Bronchial epithelial cell (primary cell): ENCODE measurements at places on chromosomes 11 and 22.
A peak's percentile ranks its signal among the peaks of the same experiment; 100 is the strongest.

DNA sequence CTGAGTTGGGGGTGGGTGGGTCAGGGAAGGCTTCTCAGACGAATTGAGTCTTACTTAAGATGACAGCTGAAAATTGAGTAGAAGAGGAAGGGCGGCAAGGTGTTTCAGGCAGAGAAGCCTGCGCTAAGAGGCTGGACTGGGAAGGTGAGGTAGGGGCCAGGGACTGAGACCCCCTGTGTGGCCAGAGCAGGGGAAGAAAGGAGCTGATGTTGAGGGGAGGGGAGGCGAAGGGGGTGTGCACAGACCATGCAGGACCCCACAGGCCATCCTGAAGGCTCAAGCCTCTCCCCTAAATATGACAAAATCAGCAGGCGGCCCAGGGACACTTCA is 40.6 kb upstream of the CREB3L1 start:
- DNase-seq: no peak

DNA sequence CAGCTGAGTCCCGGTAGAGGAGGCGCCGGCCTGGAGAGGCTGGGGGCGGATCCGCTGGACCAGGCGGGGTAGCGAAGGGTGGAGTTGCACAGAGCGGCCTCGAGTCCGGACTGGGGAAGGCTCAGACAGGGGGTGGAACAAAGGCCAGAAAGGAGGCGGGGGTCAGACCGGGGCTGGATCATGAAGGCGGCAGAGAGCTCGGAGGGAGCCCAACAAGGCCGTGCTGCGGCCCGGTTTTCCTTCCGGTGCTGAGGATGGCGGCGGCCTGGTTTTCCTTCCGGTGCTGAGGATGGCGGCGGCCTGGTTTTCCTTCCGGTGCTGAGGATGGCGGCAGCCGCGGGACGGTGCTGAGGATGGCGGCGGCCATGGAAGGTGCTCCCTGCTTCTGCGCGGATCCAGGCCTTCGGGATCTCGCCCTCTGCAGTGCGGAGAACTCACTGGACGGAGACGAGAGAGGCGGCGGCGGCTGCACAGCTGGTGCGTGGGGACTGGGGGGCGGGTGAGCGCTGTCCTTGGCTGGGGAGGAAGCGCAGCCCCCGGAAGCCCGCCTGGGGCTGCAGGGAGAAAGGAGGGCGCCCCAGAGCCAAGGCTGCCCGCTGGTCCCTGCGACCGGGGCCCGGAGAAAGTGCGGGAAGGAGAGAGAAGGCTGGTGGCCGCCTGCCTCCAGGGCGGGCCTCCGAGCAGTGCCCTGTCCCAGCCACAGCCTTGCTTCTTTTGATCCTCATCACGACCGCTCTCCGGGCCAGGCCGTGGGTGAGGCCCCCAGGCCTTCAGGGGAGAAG is 350.4 kb upstream of the B3GAT1 start:
- no peak for DNase-seq

DNA sequence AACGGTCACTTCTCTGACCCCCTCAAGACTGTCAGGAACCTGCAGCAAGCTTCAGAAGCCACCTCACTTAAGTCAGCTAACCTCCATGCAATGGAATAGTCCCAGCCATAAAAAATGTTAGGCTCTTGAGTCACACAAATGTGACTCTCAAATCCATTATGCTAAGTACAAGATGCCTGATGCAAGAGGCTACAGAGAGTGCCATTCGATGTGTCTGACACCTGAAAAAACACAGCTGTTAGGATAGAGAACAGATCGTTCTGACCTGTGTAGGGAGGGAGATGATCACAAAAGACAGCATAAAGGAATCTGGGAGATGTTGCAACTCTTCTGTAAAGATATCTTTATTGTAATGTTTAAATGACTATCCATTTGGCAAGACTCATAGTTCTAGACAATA is 712.4 kb downstream of the TBC1D22A start:
- DNase-seq: no peak

GRCh38 chr22:44243761-44244160 is 63.0 kb downstream of the PARVG start:
- no peak for DNase-seq

- DNase-seq: peak; percentile 26
Observed at GRCh38 chr11:102047305-102047924, at the start of gene CFAP300. Gene CFAP300, plus strand, starts transcription at chr11:102047437. Its CDS starts 34 bp downstream, at chr11:102047471.

- DNase-seq: no peak
Observed at GRCh38 chr11:119441898-119442243, 18.9 kb upstream of the THY1 start.

- no peak for DNase-seq
Observed at GRCh38 chr11:57191311-57192219, 9.8 kb downstream of the LRRC55 start.

DNA sequence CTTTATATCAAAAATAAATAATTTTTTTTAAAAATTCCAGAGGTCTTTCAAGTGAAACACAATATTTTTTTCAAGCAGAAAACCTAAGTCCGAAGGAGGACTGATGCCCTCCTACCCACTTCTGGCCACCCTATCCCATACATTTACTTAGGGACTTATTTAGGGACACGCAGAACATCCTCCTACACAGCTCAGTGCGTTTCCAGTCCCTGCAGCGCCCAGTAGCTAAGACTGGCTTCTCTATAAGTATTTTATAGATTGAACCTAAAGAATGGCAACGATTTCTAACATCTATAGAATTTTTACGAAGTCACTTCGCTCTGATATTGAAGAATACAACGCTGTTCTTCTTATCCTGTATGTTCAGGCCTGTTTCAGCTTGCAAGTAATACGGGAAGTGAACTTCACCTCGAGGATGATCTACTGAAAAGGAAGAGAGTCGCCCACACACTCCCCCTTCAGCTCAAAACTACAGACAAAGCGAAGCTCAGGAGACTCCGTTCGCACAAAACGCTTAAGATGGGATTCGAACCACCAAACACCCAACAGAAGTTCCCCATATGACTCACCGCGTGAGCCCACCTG is 328 bp downstream of the CHEK2 start:
- no peak for DNase-seq

GRCh38 chr11:76559346-76559745 is 111.2 kb downstream of the LRRC32 start:
- no peak for DNase-seq

DNA sequence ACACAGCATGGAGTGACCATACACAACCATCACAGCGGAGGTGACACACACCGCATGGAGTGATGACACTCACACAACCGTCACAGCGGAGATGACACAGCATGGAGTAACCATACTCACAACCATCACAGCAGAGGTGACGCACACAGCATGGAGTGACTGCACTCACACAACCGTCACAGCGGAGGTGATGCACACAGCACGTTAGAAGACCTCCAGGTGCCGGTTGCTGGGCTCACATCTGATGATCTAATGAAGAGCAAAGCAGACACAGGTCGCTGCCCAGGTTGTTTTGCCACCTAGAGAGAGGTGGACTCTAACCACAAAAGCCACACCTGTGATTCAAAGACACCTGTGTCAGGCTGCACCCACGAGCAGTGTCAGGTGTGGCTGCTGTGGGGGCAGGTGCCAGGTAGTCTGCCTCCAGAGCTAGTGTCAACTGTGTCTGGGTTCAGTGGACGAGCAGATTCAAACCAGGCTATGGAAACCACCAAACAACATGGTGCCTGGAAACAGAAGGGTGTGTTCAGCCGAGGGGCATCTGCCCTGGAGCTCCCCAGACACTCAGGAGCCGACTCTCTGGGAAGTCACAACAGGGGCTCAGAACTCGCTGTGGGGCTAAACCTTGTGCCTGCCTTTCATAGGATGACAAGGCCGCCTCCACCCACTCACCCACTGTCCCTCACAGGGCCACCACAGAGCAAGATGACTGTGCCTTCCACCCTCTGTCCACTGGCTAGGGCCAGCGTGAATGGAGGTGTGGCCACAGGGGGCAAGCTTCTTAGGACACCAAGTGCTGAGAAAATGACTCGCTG is 608.2 kb downstream of the TBC1D22A start:
- DNase-seq: no peak

DNA sequence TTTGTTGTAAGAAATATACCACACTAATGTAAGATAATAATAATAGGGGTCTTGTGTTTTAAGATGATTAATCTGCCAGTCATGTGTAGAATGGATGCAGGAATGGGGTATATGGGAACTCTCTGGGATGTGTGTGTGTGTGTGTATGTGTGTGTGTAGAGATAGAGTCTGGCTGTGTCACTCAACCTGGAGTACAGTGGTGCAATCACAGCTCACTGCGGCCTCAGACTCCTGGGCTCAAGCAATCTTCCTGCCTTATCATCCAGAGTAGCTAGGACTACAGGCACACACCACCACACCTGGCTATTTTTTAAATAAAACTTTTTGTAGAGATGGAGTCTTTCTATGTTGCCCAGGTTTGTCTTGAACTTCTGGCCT is 11.5 kb upstream of the PANX1 start:
- no peak for DNase-seq

GRCh38 chr11:77199137-77199745 is 71.2 kb downstream of the MYO7A start:
- no peak for DNase-seq

GRCh38 chr22:37330200-37331033 is 48.1 kb downstream of the CYTH4 start:
- DNase-seq: peak; percentile 91

DNA sequence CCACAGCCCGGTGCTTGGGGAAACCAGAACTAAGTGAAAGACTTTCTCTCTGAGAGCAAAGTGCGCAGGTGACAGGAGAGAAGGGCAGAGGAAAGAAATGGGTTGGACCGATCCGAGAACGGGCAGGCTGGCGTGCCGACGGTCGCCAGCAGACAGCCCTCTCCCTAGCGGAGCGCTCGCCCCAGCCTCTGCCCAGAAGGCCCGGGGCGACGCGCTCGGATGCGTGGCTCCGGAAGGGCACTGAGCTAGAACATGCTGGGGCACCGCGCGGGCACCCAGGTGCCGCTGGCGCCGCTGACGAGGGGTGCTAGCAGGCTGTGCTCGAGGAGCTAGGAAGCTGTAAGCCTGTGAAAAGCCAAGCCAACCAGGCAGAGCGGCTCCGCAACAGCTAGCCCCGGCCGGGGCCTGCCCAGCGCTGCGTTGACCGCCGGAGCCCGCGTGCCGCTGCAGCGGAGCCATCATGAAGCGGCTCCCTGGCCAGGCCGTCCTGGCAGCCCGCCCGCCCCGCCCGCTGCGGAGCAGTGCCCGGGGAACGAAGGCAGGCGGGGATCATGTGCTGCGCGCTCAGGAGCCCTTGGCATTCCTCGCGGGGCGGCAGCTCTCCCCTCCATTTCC is 22.1 kb upstream of the RRAS2 start:
- peak; percentile 53 for DNase-seq

DNA sequence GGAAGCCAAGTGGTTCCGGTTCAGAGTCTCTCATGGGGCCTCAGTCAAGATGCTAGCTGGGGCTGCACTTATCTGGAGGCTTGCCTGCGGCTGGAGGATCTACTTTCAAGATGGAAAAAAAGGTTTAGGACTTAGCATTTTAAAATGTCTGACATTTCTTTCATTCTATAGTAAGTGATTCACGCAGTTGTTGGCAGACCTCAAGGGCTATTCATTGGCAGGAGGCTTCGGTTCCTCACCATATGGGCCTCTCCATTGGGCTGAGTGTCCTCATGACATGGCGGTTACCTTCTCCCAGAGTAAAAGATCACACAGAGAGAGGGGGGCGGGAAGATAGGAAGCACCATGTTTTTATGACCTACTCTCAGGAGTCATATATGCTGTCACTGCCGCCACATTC is 298.0 kb upstream of the PLET1 start:
- DNase-seq: no peak

- peak; percentile 44 for DNase-seq
Observed at GRCh38 chr11:102347462-102348370, 702 bp downstream of the BIRC2 start.

DNA sequence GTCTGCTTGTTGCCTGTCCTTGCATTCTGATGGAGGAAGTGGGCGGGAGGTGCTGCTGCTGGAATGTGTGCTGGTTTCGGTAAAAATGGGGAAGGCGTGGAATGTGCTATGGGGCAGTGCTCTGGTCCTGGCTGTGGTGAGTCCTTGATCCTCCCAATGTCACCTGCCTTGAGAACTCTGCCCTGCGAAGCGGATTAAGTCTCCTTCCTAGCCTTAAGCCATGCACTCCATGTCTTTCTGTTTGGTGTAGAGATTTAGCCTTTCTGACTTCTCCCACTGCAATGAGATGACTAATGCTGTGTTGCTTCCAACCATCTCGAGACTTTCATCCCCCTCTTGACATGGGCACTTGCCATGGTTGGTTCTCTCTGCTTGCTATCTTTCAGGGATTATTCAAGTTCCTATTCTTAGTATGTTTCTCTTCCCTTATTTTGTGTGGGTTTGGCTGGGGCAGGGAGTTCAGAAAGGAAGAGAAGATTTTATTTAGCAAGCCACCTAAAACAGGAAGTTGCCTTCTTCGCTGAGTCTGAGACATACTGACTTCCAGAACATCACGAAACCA is 687.9 kb downstream of the NTM start:
- peak; percentile 45 for DNase-seq

DNA sequence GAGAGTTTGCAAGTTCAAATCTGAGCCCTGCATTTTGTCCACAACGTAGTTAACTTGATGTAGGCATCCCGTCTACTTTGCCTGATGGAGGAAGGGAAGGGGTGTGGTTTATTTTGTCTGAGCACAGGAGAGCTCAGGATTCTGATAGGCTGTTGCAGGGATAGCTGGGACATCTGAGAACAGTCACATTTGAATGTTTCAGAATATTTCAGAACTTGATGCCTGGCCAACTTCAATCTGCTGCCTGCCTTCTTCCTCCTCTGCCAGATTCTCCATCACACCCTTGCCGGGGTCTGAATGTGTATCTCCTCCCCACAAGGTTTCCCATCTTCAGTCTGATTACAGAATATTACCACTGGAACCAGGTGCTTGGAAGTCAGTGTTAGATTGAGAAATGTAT is 51.6 kb downstream of the NTM start:
- DNase-seq: no peak

DNA sequence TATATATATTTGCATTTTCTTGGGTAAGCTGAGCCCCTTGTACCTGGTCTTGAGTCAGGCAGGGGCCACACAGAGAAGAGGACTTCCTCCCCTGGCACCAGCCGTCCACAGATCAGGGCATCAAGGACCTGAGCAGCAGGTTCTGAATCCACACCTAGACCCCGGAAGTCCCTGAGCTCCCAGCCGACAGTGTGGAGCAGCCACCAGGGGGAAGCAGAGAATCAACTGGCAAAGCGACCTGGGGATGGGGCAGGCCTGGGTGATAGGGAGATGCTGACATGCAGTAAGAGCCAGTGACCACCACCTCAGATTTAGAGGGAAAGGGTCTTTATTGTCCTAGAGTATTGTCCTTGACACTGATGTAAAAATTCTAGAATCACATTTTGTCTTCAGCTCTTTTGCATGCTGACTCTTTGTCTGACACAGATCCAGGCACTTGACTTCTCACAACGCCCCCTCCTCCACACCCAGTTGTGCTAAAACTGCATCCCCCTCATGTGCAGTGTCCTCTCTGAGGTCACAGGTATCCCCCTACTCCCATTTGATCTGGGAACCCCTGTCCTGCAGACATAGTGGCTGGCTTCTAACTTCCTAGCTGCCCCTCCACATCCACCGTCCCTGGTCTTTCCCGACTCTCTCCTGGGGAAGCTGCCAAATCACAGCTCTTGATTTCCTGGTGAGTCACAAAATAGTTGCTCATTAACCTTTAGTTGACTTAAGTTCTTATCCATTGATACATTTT is 109.3 kb downstream of the GGTLC2 start:
- DNase-seq: peak; percentile 35
